Stimulated activated CD4-positive, alpha-beta T cell treated with anti-CD3 and anti-CD28 coated beads, Interleukin-4, amount 100 ng/mL, for 1 hour (primary cell): ENCODE measurements at places on chromosomes 4 and X.

DNA sequence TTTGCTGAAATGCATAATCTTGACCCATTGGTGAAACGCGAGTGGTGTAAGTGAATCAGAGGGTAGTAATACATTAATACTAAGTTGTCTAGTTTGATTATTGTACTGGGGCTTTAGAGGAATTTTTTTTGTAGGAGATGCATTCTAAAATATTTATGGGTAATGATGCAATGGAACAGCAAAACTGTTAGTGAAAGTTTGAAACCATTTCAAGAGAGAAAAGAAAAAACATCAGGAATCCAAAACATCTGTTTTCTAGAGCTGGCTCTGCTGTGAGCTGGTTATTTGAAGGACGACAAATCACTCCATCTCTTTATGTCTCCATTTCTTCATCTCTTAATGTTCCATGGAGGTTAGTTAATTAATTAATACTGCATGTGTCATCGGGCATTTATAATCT is 351.9 kb upstream of the FAT1 start:
- DNase-seq: no peak

DNA sequence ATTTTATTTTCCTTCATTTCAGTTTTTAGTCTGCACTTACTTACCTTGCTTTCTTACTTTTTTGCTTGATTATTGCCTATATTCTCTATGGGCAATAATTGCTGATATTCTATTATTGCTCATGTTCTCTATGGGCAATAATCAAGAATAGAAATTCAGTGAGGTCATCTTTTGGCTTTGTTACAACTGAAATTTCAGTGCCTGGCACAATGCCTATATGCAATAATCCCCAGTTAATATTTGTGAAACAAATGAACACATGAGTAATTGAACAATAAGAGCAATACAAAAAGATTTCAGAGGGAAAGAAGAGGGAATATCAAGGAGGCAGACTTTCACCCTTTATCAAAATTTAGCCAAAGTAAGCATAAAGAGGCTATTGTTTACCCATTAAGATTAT is 48.6 kb upstream of the ARSJ start:
- DNase-seq: no peak

DNA sequence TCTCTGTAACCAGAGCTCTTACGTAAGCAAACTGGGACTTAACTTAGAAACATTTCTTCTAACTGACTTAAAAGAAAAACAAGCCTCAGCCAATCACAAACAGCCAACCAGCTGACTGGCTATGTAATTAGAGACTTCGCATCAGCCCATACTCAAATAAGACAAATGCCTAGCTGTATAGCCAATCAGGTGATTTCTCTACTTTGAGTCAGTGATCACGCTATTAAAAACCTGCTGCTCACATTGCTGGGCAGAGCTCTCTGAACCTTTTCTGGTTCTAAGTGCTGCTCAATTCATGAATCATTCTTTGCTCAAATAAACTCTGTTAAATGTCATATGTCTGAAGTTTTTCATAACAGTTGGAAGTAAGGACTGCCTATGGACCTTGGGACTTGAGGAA is 9.9 kb upstream of the SMIM10L2A start:
- no peak for DNase-seq

DNA sequence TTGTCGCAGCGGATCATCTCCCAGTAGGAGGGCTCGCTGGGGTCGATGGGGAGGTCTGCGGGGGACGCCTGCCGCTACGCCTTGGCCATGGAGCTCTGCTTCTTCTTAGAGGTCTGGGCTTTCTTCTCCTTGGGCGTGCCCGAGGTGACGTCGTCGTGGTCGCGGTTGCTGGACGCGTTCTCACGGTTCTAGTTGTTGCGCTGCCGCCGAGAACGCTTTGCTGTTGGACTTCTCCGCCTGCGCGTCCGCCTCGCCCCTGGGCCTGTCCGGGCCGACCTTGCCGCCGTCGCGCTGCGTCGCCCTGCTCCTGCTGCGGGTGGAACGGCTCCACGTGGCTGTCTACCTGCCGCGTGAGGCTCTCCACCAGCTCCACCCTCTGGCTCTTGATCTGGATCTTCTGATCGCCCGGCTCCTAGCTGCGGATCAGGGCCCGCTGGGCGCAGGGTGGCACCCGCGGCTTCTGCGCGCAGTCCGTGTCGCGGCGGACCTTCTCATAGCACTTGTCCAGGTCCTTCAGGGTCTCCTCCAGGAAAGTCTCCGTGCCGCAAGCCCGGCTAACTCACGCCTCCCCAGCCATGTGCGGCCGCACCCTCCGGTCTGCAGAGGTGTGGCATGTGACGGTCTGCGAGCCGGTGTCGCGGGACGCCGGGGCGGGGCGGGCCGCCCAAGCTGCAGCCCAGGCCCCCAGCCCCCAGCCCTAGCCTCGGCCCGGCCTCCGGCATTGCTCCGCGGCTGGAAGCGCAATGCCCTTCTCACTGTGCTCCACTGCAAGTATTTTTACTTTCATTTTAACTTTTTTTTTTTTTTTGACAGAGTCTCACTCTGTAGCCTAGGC is 40.5 kb upstream of the OGT start:
- DNase-seq: peak; percentile 39

- no peak for DNase-seq
Observed at GRCh38 chrX:96611619-96612362, 72.9 kb upstream of the DIAPH2 start.

DNA sequence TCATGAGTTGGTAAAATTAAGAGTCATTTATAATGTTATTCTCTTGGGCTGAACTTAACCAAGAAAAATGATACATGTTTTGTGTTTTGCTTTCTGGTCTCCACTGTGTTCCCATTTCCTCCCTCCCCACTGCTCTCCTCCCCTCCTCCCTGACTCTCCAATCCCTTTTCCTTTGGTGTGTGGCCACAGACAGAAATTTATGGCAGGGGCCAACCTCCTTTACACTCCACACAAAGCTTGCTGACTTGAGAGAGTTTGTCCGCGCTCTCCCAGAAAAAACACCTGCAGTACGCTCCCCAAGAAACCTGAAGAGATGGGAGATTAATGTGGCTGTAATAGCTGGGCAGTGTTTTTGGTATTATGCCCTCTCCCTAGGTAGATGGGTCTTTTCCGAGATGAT is 88.9 kb downstream of the ALPK1 start:
- DNase-seq: no peak

- no peak for DNase-seq
Observed at GRCh38 chr4:108377021-108377420, 208.3 kb upstream of the LEF1 start.

GRCh38 chr4:15658136-15658770 is 3.1 kb upstream of the FBXL5 start:
- no peak for DNase-seq

GRCh38 chr4:106588891-106589290 is 220.3 kb upstream of the GIMD1 start:
- DNase-seq: no peak

GRCh38 chr4:2249526-2250356 is 7.8 kb upstream of the HAUS3 start:
- DNase-seq: no peak

- DNase-seq: no peak
Observed at GRCh38 chr4:54332542-54332941, 103.4 kb downstream of the PDGFRA start.

DNA sequence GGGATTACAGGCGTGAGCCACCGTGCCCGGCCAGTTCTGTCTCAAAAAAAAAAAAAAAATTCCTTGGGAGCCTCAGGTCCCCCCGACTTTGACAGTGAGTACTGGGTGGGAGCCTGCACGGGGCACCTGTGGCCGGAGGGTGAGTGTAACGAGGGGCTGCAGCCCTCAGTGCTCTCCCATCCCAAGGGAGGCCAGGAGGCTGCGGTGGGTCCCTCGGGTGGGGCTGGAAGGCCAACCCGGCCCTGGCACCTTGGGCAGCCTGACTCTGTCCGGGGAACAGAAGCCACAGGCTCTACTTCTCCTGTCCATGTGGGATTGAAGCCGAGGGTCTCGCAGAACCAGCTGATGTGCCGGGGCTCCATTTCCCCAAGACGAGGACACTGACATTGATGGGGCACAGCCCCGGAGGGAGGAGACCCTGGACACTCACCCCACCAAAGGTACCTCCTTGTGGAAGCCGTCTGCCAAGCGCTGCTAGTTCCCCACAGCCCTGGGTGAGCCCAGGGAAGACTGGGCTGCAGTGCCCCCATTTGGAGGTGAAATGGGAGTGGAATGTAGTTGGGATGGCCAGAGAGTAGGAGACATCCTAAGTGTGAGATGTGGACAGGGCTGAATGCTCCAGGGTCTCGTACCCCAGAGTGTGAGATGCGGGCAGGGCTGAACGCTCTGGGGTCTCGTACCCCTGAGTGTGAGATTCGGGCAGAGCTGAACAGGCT is 2.3 kb upstream of the SLC26A1 start:
- no peak for DNase-seq

GRCh38 chr4:71020611-71021010 is 27.2 kb downstream of the DCK start:
- no peak for DNase-seq

DNA sequence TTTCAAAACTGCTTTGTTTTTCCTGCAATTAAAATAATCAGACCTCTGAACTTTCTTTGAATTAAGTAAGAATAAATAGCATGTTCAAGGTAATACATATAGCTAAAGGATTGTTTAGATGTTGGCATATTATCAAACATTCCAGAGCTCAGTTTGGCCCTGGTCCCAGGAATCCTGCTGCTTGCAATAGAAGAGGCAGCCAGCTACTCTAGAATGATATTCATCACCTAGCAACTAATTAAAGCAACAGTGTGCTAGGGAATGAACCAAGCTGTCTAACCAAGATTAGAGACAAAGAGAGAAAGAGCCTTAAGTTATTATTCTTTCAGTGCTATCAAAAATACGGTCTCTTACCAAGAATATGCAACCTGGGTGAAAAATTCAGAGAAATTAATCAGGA is 460.9 kb downstream of the GABRG1 start:
- no peak for DNase-seq

DNA sequence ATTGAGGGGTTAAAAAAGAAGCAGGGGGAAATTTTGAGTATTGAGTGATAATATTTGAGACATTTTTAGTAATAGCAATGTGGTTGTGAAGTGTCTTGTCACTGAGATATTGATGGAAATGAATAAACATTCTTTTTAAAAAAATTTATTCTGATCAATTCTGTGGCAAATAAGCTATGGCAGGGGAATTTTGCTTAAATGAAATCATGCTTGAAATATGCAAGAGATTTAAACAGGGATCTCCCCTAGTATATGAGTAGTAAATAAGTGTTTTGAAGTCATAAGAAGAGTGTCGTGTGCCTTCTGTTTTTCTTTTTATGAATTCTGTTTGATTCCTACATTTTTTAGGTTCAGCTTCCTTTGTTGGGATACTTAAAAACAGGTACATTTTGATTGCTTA is 23.2 kb downstream of the IL15 start:
- no peak for DNase-seq

- no peak for DNase-seq
Observed at GRCh38 chr4:13364172-13364571, 120.0 kb downstream of the RAB28 start.

DNA sequence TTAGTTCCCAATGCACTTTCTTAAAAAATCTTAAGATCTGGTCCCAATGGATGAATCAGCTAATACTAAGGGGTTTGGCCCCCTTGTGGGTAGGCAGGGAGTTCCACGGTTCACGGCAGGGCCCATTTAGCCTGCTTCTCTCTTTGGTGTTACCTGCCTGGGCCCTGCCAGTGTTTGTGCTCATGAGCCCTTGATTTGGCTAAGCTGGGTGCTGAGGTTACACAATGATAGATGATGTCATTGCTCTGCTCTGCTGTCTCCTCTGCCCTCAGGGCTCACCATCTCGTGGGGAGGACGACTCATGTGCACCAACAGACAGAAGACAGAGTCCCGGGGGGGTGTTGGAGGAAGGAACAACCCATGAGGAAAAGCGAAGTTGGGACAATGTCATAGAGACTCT is 24.4 kb downstream of the RTL5 start:
- DNase-seq: no peak

- no peak for DNase-seq
Observed at GRCh38 chr4:82825425-82825824, 26.8 kb upstream of the SCD5 start.

- no peak for DNase-seq
Observed at GRCh38 chrX:23936180-23936579, 28.4 kb downstream of the CXorf58 start.

- no peak for DNase-seq
Observed at GRCh38 chrX:155889328-155889727, 8.2 kb downstream of the VAMP7 start.

GRCh38 chrX:1226249-1226648 is 13.8 kb upstream of the CRLF2 start:
- no peak for DNase-seq

- DNase-seq: no peak
Observed at GRCh38 chr4:68904786-68905185, 46.8 kb downstream of the UGT2A3 start.

GRCh38 chrX:53677286-53677685 is 9.2 kb downstream of the HUWE1 start:
- DNase-seq: no peak

- no peak for DNase-seq
Observed at GRCh38 chrX:71482228-71482958, 50.5 kb upstream of the OGT start.

- no peak for DNase-seq
Observed at GRCh38 chrX:47683184-47683828, 24.3 kb upstream of the UXT start.

GRCh38 chr4:2091990-2092668 is 33.0 kb downstream of the NAT8L start:
- DNase-seq: no peak

GRCh38 chr4:39470402-39470801 is 11.5 kb downstream of the LIAS start:
- DNase-seq: no peak
